ENCODE measurements at places on chromosomes 7 and 10.

DNA sequence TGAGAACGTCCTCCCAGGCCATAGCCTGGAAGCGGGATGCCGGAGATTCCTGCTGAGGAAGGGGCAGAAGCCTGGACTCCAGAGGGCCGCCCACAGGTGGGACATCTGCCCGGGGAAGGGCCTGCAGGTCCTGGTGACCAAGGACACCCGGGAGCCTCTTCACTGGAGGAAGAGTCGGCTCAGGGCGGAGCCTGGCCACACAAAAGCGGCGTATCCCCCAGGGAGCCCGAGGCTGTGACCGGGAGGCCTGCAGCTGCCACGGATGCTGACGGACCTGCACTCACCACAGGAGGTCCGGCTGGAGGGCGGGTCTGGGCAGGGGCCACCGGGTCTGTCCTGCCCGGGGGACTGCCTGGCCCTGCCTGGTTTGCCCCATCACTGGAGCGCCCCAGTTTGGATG lies 15.5 kb upstream of the ADGRA1 start:
- DNase-seq = no peak

GRCh38 chr10:29586509-29586908 lies 48.3 kb downstream of the SVIL start:
- DNase-seq = no peak

- DNase-seq = no peak
These were observed 77.9 kb upstream of the LRRN3 start for GRCh38 chr7:111012799-111013675.

DNA sequence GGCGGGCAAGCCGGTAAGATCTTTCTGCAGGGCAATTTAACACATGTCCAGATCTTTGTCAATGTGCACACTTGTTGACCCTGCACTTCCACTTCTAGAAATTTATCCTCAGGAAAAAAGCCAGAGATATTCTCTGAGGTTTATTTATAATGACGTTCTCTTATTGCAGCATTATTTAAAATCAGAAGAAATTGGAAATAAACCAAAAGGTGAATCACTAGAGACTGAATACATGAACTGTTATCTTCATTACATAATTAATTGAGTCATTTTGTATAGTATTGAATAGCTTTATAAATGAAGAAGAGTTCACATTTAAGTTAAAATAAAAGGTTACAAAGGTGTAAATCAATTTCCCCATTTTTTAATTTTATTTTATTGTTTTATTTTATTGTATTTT lies 16.3 kb upstream of the SAR1A start:
- no peak for DNase-seq

GRCh38 chr10:123043409-123043925 lies 34.7 kb downstream of the ACADSB start:
- DNase-seq = peak; percentile 20

- no peak for DNase-seq
These were observed 13.3 kb upstream of the C10orf53 start for GRCh38 chr10:49666054-49666615.

DNA sequence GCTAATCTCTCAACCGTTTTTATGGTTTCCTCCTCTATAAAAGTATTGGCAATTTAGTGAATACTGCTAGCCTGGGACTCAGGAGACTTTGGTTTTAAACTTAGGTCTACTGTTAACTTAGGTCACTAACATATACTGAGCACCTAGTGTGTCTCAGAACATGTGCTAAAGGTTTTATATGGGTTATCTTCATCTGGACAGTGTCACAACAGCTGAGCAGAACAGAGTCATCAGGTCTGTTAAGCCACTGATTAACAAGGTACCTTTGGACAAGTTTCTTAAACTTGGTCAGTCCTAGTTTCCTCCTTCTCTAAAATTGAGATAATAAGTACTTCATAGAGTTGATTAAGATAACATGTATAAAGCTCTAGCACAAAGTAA lies 30.6 kb downstream of the NET1 start:
- DNase-seq = no peak

DNA sequence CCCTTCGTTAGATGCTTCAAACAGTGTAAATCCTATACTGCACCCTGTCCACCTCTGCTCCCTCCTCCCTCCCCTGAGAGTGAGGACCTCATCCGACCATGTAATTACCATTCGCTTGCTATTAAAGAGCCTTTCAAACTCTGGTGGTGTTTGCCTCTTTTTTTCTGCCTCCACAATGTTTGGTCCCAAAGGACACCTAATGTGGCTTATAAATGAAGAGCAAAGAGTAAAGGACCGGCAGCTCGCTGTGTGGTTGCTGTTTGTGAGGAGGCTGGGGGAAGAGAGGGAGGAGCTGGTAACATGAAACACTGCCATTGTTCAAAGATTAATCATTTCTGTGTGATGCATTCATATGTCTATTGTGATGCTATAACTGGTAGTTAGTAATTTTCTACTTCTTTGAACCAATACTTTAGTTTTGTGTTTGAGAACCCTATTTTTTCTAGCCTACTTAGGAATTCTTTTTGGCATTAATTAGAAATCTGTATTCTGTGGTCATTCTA lies 27.9 kb downstream of the MTURN start:
- peak; percentile 85 for DNase-seq

GRCh38 chr10:70769121-70769520 lies 16.1 kb downstream of the TBATA start:
- DNase-seq = no peak

DNA sequence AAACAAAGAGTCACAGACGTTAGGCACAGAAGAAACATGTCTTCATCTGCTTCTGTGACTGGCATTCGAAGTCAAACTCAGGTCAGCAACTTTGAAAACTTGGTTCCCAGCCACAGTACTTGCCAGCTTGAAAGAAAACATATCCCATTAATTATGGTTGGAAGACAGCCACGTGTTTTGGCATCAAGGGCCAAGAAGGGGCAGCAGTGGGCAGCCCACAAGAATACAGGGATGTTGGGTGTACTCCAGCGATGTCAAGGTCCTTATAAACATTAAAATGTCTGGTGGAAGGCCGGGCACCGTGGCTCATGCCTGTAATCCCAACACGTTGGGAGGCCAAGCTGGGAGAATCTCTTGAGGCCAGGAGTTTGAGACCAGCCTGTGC lies 29.5 kb downstream of the JCAD start:
- no peak for DNase-seq

GRCh38 chr7:141872931-141873330 lies 31.6 kb upstream of the PRSS37 start:
- DNase-seq = no peak

DNA sequence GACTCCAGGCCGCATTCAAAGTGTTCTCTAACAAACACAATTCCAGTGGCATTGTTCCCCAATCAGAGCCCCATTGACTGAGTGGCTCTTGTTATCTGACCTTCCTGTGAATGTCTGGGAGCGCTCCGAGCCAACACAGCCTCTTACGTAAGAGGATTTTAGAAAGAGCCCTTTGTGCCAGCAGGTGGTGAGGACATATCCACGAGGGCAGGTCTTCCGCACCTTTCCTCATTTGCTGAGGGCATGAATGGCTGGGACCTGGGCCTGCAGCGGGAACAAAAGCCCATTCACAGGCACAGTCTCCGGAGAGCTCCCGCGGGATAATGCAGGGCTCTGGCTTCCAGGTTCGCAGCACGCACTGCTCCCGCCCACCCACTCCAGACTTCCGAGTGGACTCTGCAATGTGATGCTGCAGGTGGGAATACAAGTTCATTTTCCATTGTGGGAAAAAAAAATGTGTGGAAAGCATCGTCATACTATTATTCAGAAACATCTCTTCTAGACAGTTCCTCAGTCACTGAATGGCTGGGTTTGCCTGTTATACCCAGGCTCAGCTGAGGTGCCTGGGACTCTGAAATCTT lies 295.0 kb upstream of the IGFBP3 start:
- DNase-seq = no peak

DNA sequence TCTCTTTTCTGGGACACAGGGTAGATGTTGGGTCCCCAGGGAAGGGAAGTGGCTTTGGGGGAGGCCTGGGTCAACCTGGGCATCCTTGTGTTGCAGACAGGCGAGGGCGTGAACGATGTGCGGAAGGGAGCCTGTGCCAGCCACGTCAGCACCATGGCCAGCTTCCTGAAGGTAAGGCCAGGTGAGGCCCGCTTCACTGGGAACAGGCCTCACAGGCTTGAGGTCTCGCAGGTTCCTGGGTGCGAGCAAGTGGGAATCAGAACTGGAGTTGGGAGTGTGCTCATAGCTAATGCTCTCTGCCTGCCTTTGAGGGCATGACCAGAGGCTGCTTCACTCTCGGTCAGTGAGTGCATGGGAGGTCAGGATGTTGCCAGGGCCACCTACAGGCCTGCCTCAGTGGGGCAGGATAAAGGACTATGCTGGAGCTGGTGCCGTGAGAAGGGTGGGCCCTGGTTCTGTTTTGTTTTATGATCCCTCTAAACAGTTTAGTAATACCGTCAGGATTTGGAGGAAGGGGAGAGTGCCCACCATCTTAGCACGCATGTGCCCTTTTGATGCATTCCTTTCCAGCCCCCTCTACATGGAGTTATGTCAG lies 8.4 kb downstream of the DBNL start:
- DNase-seq = no peak

DNA sequence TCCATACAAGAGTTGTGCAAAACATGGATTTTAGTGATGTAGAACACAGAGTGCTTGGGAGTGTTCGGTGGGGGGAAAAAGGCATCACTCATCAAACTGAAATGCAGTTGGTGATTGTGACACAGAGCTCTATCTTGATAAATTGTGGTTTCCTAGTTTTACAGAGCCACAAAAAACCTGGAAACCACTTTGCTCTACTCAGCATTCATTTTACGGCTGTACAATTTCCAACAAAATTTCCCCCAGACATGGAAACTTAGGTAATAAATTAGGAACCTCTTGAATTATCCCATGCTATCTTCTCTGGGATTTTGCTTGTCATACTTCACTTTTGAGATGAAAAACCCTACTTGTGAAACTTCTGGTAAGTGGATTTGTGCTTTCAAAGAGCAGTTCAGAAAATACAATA lies 614.9 kb upstream of the FZD8 start:
- DNase-seq = no peak

- DNase-seq = no peak
These were observed 23.3 kb downstream of the CYP17A1 start for GRCh38 chr10:102813734-102814452.

GRCh38 chr10:86785037-86785436 lies 28.6 kb downstream of the BMPR1A start:
- DNase-seq = no peak

- no peak for DNase-seq
These were observed 11.0 kb downstream of the GRID1 start for GRCh38 chr10:86355571-86356038.

DNA sequence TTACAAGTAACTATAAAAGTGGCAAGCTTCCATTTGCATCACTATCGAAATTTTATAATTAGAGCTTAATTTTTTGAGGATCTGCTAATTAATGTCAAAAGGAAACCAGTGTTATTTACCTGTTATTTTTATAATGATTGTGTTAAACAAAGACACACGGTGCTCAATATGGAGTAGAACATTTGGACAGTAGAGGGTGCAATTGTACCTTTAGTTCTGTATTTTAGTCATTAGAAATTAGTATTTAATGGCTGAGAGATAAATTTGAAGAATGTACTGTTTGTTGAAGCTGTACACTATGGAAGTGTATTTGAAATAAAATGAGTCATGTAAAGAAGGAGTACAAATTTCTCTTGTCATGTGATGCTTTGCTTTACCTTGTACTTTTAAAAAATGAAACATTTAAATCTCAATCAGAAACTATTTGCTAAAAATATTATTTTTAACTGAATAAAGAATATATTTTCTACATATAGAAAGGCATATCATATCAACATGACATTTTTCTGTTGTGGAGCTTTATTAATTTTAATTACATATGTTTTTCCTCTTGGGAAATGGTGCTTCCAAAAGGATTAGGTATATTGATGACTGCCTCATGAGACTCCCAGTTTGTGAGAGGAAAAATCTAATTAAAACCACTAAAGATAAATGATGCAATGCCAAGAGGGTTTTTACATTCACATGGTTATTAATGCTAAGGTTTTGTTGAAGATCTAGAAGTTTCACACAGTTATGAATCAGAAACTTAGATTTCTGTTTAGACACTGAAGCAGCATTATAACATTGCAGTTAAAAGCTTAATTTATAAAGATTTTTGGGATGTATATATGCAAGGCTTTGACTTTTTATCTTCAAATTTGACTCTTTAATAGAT lies 10.4 kb upstream of the PRKG1 start:
- DNase-seq = no peak

DNA sequence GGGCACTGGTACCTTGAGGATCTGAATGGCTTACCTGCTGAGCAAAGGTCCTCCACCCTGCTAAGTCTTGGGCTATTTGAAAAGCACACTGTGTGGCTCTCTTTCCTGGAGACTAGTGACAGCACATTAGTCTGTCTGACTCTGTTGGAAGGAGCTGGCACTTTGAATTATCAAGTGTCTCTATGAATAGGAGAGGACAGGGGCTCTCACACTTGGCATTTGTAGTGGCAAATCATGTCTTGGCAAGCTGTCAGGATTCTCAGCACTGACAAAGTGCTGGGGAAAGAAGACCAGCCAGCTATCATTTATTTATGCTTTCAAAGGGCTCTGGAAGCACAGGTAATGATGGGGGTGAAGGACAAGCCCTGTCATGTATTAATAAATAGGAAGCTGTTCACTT lies 62.8 kb downstream of the MTPN start:
- DNase-seq = peak; percentile 45

- no peak for DNase-seq
These were observed 1025.6 kb upstream of the LRRTM3 start for GRCh38 chr10:65900271-65900670.

DNA sequence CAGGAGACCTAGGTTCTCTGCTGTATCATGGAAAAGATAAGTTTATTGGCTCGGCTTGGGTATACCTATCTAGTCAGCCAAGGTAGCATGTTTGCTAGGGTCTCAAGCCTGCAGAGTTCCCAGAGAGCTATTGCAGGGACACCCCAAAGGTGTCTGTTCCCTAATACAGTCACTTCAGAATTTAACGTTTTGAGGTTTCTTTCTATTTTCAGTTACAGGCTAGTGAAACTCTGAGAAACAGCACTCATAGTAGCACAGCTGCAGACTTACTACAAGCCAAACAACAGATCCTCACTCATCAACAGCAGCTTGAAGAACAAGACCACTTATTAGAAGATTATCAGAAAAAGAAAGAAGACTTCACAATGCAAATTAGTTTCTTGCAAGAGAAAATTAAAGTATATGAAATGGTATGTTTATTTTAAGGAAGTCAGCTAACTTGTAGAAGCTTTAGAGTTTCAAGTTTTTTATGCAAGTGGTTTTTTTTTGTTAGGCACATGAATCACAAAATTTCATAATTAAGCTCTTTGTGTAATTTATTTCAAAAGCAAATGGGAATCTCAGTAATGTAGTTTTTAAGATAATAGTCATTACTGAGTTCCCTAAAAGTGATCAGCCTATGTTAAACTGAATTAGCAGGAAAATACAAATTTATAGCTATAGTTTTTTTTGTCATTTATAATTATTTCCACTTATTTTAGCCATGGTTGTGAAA lies 54.9 kb downstream of the AKAP9 start:
- no peak for DNase-seq

- DNase-seq = no peak
These were observed 38.4 kb upstream of the LRRC4 start for GRCh38 chr7:128069373-128070364.

GRCh38 chr7:132857703-132858102 lies 224.2 kb downstream of the CHCHD3 start:
- DNase-seq = no peak

- DNase-seq = no peak
These were observed 152.8 kb downstream of the FOXP2 start for GRCh38 chr7:114567416-114567815.

Data from NCI-H1417 treated with DMSO at 0.1 percent for 48 hours (cell line).